ENCODE measurements at places on chromosomes 6 and 20. TPM values are rescaled to one million over a fixed set of nuclear protein-coding genes. Genes with fewer than 3 reads are reported as not detected.
A peak's percentile ranks its signal among the peaks of the same experiment; 100 is the strongest.

DNA sequence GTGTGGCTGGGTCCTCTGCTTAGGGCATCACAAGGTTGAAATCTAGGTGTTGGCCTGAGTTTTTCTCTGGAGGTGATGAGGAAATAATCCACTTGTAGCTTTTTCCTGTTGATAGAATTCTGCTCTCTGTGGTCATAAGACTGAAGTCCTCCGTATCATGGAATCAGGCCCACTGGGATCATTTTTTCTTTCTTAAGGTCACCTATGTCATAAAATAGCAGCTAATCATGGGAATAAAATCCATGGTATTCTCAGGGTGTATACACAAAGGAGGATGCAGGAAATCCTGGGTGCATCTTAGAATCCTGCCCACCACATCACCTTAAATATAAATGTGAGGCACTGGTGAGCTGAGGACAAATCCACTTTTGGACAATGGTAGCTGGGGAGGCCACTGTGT lies 72.7 kb downstream of the PRDM1 start:
- DNase-seq, result no peak

DNA sequence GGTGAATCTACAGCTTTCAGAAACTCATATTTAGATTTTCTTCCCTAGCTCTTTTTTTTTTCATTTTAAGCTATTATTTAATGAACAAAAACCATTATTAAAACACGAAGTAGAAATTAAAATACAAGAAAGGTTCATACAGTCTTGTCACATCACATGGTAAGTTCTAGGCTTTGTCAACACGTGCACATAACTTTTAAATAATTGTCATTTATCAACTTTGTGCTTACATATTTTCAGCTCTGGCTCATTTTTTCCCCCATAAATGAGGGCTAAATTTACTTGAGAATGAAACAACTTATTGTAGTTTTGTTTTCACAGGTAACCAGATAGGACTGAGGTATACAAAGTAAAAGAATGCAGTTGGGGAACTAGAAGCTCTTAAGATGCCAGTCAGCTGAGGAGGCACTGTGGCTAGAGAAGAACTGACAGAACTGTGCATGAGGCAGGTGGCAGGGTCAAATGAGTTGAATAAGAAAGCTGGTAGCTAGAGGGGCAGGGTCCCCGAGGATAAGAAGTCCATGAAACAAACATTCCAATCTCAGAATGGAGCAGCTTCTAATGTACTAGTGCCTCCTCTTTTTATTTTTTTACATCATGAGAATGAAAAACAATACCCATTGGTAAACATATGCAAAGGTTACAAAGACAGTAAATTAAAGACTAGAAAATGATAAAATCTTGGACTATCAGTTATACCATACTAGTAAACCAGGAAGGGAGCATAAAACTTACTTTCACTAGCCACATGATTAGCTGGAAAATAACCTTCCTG lies 141.5 kb downstream of the MYB start:
- DNase-seq, result no peak

DNA sequence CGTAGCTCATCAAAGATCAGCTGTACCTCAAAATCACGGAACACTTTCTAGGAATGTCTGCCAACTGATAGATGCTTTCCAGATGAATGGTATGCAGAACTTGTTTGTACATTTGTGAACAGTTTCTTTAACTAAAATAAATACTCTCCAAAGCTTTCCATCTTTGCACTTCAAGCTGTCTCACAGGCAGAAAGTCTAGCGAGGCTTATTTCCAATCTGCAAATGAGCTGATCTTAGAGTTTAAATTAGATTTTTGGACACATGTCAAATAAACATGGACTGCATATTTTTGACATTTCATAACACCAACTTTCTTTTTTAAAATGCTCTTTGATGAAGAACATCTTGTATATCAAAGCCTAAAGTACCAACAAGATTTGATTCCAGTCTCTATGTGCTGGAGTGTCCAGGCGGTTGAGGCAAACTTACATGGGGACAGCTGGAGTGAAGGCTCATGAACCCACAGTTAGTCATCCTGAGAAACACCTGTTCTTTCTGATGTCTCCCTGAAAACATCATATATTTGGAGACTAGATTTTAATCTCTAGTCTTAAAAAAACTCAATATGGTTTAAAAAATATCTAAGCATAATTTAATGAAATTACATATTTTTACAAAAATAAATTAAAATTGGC lies 268.6 kb upstream of the AGPAT4 start:
- no peak for DNase-seq

DNA sequence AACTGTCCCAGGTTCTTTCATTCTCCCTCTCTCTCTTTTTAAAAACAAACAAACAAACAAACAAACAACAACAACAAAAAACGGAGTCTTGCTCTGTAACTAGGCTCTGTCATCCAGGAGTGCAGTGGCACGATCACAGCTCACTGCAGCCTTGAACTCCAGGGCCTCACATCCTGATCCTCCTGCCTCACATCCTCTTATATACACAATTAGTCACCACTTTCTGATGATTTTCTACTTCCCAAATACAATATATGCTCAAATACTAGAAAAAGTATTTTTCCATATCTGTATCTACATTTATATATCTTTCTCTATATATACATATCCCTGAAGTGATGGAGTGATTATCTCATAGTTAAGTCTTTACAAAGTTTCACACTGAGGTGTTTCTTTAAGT lies 170.7 kb downstream of the EPHA7 start:
- DNase-seq, result no peak

- peak; percentile 1 for DNase-seq
Measured at GRCh38 chr6:148657048-148657447, 89.8 kb upstream of the UST start.

GRCh38 chr6:145587334-145587733 lies 148.0 kb downstream of the EPM2A start:
- DNase-seq, result no peak

DNA sequence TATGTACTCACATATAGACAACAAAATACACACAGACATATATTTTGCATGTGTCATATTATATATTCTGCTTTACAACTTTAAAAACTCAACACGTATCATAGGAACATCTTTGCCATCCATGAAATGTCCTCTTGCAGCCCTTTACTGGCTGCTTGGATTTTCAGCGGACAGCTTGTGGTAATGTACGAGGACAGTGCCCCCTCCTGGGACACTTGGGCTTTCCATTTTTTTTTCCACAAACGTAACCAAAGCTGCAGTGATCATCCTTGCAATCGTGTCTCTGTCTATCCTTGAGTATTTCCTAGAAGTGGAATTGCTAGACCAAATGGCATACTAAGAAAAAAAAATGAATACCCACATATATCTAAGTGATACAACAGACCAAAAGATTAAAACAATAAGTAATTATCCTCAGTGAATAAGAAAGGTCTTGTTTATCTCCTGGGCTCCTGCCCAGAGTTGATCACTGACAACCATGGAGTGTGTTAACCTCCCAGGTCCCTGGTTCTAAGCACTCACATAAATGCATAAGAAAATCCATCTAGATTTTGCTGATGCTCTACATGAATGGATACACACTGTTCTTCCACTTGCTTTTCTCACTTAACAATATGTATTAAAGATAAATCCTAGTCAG lies 18.1 kb downstream of the BPI start:
- DNase-seq, result peak; percentile 63

DNA sequence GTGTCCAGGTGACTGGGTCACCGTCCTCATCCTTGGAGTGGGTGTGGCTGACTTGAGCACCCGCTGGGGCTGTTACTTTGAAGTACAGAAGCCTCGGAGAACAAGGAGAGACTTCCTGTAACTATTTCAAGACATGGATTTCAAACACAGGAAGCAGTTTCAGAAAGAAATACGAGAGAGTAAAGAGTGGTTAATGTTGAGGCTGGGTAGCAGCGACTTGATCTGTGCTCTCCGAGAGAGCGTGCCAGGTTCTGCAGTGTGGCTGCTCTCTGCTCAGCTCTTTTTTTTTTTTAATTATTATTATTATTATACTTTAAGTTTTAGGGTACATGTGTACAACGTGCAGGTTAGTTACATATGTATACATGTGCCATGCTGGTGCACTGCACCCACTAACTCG lies 17.5 kb upstream of the EFCAB8 start:
- no peak for DNase-seq

GRCh38 chr6:104613416-104614001 lies 246.2 kb downstream of the HACE1 start:
- DNase-seq, result peak; percentile 70

- no peak for DNase-seq
Measured at GRCh38 chr6:84449220-84449619, 221.8 kb upstream of the CEP162 start.

DNA sequence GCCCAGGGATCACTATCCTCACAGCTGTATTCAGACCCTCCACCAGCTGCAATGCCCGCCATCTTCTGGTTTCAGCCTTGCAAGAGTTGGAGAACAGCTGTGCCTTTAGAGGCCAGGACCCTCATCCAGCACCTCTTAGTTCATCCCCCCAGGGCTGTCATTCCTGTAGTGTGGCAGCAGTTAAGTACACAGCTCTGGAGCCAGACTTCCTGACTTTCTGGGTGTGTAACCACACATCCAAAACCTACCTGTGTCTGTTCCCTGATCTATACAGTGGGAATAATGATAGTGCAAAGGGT lies 452 bp upstream of the TREM2 start:
- DNase-seq, result no peak

DNA sequence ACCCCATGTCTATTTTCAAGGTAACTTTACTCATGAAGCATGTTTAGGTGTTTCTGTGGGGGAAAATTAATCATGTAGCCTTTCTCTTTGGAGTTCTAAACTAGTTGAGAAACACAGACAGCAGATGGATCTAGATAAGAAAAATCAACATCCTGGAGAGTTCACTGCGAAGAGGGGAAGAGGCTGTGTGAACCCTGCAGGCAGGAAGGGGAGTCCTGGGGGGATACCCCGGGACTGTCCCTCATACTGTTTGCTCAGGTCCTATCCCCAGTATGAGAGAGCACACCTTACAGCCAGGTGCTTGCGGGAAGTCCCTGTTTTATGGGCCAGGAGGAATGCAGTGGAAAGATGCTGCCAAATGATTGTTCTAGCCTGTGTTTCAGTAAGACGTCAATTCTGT lies 32.7 kb downstream of the CHMP4B start:
- no peak for DNase-seq

- DNase-seq, result no peak
Measured at GRCh38 chr6:44260011-44260410, 2.7 kb upstream of the SLC35B2 start.

- no peak for DNase-seq
Measured at GRCh38 chr20:6152777-6153176, 29.9 kb upstream of the FERMT1 start.

DNA sequence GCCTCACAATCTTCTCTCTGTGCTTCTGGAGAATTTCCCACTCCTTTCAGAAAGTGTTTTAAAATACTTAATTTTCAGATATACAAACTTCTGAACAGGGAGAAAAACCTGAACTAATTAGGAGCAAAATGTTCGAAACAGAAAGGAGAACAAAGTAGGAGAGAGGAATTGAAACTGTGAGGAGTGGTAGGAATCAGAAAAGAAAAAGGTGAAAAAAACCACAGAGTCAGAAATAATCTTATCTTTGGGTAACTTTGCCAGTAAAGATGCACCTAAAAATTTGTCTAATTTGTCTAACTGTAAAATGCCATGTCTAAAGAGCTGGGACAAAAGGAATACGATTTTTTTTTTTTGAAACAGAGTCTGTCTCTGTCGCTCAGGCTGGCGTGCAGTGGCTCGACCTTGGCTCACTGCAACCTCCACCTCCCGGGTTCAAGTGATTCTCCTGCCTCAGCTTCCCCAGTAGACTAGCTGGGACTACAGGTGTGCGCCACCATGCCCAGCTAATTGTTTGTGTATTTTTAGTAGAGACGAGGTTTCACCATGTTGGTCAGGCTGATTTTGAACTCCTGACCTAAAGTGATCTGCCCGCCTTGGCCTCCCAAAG lies 4.7 kb upstream of the RIPOR2 start:
- no peak for DNase-seq

DNA sequence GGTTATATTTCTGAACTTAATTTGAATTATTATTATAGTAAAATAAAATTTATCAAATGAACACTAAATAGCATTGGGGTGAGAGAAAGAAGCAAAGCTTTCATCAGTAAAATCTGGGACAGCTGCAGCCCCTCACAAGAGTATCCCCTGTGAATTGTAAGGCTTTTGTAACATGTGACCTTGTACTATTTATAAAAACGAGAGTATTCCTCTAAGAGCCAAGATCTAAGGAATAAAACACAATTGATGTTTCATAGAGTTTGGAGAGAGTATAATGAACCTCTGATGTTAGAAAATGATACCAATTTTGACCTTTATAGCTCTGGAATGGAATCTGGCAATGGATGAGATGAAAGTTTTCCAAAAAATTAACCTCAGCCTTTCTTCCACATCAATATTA lies 617.2 kb upstream of the ID4 start:
- no peak for DNase-seq

DNA sequence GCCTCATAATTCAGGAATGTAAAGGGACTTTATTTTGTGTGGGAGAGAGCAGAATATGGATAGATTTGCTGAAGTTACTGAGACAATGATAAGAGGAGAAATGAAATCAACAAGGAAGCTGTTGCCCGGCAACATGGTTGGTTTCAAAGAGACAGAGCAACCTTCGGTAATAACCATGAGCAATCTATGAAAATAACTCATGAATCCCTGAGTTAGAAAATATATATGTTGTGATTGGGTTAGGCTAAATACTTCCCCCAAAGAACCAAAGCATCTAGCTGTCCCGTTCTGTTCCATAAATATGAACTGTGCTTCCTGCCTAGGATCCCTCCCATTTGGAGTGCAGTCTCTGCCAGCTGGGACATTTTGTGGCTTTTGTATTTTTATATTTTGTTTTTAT lies 23.1 kb downstream of the SERPINB1 start:
- no peak for DNase-seq

DNA sequence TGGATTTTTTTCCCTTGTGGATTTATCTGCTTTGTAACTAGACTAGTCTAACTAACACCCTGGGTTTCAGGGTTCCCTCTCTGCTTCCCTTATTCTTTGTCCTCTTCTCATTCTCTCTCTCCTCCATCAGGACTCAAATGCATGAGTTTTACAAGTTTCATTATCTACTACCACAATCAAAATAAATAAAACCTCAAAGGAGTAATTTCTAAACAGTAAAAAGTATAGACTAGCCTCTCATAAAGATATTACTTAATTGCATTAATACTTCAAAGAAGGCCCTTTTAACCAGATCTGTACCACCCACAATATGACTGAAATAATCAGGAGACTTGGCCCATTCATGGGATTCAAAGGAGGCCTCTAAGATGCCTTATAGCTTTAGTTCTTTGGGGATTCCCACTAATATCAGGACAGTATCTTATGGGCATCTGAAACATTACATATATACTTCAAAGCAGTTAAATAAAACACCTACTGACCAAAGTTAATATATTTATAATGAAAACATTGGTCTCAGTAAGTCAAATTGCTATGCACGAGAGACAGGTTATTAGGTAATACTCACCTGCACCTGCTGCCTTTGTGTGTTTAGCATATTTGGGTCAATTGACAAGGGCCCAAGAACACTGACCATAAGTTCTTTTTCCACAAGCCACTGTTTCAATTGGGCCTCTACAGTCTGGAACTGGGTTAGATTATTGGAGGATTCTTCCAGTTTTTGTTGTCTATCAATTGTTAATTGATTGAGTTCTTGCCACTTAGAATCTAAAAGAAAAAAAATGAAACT lies 85.7 kb downstream of the DST start:
- no peak for DNase-seq

GRCh38 chr6:7188492-7188891 lies 80.7 kb downstream of the RREB1 start:
- DNase-seq, result no peak

The E2F3 gene
- total RNA-seq, result 42.4 TPM

The BCAS1 gene
- total RNA-seq, result 1.4 TPM

The PRSS35 gene
- total RNA-seq, result 131 TPM

The ZNF165 gene
- 0.58 TPM for total RNA-seq

The KCNK17 gene
- not detected for total RNA-seq

The HLA-DRA gene
- total RNA-seq, result not detected

The SMLR1 gene
- total RNA-seq, result not detected

The LY6G6F gene
- not detected for total RNA-seq

The SLPI gene
- total RNA-seq, result not detected

The SIGLEC1 gene
- total RNA-seq, result not detected

All from A673 (cell line).